ENCODE measurements at places on chromosomes 3 and 15.

GRCh38 chr15:62592920-62593319 is 427.8 kb upstream of the C2CD4B start:
- no peak for DNase-seq

GRCh38 chr3:29176501-29176900 is 104.4 kb upstream of the RBMS3 start:
- no peak for DNase-seq

GRCh38 chr3:119538772-119539171 is 20.6 kb downstream of the CD80 start:
- DNase-seq = no peak

DNA sequence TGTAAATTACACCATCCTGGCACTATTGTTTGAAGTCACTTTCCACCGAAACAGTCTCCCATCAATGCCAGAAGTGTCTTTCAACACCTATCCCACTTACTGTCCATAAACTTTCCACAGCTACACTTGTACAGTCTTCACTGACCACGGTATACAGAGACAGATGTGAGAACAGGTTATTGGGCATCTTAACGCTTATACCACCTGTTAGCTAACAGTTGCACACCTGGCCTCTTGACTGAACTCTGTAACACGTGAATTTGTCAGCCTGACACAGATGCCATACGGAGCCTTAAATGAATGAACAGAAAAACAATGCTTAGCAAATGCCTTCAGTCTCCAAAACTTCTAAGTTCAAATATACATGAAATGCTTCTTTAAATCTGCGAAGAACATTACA is 440.5 kb downstream of the SHQ1 start:
- DNase-seq = no peak

DNA sequence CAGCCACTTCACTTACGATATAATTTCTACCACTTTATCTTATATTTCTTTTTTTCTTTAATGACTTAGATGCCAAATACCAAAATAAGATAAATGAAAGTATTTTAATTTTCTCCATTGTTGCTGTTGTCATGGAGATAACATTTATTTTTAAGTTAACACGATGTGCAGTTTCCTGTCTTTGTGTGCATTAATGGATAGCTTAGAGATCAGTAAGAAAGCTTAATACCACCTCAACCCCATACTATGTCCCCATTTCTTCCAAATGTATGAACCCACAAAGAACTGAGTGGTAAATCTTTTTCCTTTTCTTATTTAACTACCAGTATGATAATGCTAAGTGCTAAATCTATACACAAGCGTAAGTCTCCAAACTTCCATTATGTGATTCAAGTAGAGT is 17.1 kb downstream of the PCNP start:
- DNase-seq = no peak

- DNase-seq = no peak
Measured at GRCh38 chr15:91127236-91127955, 27.3 kb downstream of the SV2B start.

DNA sequence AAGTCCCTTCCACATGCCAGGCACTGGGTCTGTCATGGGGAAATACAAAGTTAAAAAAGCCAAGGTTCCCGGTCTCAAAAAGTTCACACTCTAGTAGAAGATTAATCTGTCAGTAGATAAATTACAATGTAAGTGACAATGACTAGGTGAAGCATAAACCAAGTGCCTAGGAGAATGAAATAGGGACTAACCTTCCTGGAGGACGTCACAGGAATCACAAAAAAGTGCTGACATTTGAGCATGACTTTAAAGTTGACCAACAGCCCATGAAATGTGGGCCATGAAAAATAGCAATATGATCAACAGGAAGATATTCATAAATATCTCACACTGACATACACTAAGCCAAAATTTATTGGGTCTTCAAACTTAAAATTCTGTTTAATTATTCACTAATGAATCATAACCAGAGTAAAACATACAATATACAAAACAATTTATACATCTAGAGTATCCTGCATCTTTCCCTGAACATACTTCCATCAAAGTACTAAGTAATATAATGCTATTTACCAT is 20.0 kb downstream of the COPS2 start:
- DNase-seq = no peak

DNA sequence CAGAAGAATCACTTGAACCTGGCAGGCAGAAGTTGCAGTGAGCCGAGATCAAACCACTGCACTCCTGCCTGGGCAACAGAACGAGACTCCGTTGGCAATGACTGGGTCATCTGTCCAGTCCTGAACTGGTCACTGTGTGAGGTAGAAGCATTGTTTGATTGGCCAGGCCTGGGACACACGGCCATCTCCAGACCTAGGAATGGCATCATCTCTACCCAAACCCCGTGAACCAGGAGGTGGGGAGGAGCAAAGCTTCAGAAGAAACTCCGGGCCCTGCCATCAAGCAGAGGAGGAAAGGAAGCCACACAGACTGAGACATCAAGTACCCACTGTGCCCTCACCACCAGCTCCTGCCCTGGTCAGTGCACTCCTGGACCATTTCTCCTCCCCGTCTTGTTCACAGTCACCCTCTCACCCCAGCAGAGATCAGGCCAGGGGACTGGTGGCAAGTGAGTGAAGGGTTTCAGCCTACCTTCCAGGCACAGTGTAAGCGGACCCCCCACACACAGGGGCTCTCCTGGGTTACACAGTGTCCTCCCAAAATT is 31.6 kb downstream of the GOLGA6L2 start:
- DNase-seq = no peak

DNA sequence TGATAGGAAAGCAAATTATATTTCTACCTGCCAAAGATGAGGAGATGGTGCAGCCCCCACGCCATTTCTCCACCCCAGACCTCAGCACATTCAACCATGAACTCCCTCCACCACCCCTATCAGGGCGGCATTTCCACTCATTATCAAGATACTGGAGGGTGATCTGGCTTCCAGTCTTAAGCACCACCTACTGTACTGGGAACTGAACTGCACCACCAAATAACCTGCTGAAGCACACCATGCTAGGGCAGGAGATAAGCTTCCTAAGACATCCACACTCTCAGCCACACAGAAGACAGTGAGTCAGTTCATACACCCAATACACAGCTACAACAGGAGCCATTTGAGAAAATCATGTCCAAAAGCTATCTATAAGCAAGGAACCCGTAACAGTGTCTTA is 98.8 kb downstream of the FGF7 start:
- DNase-seq = no peak

DNA sequence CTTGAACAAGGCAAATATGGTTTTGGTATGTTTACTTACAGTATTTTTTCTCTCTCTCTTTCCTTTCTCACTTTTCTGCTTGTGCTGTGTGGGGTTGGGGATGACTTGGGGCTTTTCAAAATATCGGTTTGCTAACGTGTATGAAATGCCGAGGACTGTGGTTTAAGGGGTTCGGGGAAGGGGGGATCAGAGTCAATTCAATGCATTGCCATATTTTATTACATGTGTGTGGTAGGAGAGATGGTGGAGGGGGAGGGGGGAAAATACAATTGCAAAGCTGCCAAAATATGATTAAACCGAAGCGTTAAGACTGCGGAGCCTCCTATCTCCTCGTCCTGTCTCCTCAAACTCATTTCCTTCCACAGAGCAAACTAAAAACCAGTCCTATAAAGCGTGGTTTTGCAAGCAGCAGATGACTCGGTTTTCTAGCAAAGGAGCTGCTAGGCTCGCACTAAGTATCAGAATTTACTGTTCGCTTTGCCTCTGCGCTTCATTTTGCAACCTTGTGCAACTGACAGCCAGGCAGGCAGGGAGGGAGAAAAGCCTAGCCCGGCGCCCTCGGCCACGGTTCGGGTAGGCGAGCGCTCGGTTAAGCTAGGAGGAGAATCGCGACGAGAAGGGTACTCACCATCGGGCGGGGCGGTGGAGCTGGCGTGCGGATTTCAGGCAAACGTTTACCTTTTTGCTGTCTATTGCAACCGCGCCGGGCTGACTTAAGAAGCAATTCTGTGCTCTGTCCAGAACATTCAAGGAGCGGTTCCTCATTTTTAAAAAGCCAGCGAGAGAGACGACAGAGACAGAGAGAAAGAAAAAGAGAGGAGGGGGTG is 4.0 kb upstream of the NR2F2 start:
- no peak for DNase-seq

DNA sequence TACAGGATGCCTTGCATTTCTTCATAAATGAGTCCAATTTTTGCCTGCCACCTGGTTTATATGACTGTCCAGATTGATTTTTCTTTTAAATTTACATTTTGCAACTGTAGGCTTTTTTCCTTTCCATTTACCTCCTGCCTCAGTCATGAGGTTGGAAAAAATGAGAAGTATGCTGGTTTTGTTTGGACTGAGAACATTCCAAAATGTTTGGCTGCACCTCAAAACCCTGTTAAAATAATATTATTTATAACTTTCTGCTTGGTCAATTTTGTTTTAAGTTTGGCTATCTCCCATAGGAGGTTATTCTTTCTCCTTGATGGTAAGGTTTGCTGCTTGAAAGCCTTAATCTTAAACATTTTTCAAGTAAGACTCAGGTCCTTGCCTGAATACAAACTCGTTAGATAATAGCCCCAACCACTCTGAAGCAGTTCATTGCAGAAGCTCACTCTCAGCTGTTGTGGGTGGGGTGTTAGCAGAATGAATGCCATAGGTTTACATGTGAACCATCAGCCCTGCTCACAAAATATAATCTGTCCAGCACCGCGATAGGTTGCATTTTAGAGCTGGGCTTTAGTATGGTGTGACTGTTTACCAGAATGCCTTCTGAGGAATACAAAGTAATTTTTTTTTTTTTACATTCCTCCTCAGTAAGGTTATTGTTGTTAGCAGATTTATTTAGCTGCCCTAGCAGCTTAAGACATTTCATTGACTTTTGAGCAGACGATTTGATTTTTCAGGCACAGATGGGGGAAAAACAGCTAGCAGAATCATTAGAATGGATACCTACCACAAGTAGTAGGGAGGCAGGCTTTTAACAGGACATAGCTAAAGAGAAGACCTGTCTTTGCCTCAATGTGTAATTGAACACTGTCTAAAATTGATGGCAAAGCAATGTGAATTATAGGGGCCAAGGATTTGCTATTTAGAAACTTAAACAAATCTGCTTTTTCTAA is 630.8 kb upstream of the KCNMB2 start:
- no peak for DNase-seq

DNA sequence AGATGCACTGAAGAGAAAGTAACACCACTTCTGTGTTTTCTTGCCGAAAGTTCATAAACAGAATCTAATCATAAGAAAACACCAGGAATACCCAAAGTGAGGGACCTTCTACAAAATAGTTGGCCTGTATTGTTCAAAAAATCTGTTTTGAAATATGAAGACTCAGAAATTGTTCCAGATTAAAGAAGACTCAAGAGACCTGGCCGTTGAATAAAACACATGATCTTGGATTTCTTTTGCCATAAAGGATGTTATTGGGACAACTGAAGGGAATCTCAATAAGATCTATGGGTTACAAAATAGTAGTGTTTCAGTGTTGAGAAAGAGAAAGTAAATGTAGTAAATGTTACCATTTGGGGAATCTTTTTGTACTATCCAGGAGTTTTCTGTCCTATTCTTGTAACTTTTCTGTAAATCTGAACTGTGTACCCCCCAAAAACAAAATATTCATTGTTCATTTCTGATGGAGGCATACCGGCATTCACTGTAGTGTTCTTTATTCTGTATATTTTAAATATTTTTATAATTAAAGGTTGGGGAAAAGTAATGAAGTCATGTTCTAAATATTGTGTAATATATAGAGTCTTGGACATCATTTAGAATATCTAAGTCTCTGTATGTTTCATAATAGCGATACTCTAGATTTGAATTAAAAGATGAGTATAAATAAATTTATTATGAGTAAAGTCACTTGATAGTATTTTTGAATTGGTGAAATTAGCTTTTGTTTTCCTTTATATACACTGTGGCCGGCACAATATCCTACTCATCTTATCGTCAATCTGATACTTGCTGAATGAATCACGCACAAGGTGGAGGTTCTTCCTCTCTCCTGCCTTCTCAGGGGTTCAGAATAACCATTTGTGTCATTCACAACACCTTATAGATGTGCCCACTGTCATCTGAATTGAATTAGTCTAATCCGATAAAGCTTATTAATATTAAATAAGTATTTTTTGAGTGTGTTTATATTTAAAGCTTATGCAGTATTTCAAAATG is 66.7 kb downstream of the TRAK1 start:
- no peak for DNase-seq

GRCh38 chr3:125083776-125084175 is 28.0 kb upstream of the HEG1 start:
- no peak for DNase-seq

- DNase-seq = no peak
Measured at GRCh38 chr15:42270996-42271395, 2.0 kb upstream of the GANC start.

DNA sequence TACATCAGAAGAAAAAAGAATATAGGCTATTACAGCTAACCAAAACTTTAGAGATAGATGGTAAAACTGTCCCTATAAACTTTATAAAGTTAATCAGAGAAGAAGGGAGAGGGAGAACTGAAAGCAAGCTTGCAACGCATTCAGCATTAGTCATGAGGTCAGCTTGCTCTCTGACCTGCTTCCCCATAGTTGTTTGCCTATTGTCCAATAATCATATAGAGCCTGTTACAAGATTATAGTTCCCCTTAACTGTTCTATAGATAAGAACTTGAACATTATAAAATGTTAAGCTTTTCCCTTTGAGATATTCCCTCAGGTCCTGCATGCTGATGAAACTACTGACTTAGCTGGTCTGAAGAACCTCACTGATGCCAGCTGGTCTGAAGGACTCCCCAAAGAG is 74.5 kb downstream of the CPNE4 start:
- DNase-seq = no peak

- no peak for DNase-seq
Measured at GRCh38 chr15:53611145-53611920, 148.1 kb downstream of the WDR72 start.

- DNase-seq = no peak
Measured at GRCh38 chr3:191342006-191342405, 11.7 kb upstream of the UTS2B start.

GRCh38 chr3:45551214-45552010 is 43.1 kb upstream of the LIMD1 start:
- DNase-seq = no peak

DNA sequence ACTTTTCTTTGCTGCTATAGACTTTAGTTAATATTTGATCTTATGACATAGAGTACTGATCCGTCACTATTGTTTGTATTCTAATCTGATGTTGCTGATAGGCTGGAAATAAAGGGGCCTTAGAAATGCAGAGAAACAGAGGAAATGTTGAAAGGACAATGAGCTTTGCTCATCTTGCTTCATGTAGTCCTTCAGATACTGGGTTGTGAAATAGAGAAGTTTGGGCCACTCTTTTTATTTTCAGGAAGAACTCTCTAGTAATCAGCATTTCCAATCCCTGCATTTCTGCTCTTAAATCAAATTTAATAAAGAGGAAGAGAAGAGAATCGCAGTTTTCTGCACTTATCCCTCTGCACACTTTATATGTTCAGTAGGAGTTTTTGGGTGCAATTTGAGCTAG is 192.8 kb upstream of the THBS1 start:
- no peak for DNase-seq

Measured in stimulated activated CD8-positive, alpha-beta memory T cell treated with anti-CD3 and anti-CD28 coated beads, Interleukin-4, amount 100 ng/mL, for 1 hour (primary cell).